Stimulated activated naive CD8-positive, alpha-beta T cell treated with anti-CD3 and anti-CD28 coated beads, Interleukin-15, amount 100 ng/mL, for 72 hours (primary cell): ENCODE measurements at places on chromosomes 11 and 22.

GRCh38 chr11:72680624-72681158, 6.5 kb upstream of the PDE2A start:
- DNase-seq, result no peak

DNA sequence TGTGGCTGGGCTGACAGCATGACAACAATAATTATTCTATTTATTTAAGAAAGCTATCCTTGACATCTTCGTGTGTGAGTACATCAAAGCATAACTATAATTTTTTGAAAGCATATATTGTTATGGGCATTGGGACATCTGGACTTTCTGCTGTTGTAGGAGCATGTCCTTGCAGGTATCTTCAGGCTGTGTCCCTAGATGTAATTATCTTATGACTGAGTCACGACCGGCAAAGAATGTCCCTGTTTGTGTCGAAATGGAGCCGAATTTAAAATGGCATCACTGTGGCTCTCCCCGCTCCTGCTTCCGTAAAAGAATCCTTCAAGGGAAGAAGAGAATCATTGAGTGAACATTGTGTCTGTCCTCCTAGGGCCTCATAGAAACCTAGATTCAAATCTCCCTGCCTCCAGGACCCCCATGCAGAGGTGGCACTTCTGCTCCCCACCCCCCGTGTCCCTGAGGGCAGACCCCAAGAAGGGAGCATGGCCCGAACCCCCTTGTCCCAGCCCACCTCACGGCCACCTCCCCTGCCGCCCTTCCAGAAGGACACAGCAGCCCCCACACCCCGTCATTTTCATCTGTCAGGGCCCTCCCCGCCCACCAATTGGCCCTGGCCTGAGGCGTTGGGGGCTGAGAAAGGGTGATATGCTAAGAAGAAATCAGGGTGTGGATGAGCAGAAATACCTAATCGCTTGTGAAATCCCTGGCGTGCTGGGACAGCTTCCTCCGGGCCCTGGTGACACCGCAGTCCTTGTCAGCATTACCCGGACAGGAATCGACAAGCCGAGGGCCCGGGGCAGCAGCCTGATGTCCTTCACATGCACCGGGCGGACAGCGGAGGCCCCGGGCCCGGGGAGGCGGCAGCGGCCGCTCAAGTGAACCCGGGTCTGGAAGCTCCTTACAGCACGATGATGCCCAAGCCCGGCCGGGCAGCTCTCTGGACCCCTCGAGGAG, 48.6 kb upstream of the SLC22A12 start:
- DNase-seq, result no peak

DNA sequence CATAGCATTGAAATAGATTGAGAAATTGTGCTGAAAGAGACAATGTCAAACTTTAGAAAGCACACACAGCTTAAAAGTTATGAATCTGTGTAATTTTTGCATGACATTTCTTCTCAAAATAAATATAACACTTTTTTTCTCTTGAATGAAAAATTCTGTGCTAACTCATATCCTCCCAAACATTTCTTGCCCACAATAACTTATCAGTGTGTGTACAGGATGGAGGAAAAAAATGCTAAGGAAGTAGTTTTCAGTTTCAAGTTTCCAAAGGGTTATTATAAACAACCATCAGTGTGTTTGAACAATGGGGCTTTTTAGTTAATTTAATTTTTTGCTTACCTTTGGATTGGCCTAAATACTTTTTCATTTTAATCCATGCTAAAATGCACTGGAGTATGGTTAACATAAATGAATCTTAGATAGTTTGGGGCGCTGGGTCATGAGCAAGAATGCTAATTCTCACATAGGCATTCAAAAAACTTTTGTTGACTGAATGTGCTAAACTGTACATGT, 82.9 kb upstream of the ARHGAP20 start:
- DNase-seq, result no peak

GRCh38 chr11:128201801-128202200, 385.6 kb downstream of the ETS1 start:
- DNase-seq, result no peak

DNA sequence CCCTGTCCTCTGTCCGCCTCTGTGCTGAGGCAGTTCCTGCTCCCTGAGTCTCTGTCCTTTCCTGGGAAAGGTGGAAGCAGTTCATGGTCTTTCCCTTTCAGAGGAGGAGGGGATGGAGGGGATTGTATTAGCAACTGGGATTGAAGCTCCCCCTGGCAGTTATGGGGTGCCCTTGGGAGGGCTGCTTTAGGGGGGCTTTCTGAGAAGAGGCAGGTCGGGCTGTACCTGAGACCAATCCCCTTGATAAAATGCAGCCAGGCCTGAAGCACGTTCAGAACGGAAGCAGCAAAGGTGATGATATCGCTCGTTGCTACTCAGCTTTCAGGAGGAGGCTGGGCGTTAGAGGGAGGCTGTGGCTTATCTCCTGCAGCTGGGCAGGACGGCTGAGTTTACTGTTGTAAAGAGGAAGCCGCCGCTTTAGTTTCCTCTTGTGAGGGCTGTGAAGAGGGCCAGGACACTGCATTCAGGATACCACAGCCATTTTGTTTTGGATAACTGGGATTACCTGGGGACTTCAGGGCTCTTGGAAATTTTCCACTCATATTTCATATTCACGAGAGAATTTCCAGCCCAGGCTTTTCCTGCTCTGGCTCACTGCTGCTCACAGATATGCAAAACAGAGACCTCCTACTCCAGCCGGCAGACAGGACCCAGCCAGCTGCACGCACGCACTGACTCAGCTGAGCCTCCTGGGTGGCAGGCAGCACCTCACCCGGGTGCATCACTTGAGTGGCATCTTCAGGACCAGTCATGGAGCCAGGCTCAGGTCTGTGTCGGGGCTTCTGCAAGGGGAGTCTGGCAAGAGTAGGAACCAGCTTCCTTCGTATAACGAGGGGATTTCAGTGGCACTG, 798 bp downstream of the AMPD3 start:
- DNase-seq, result peak; percentile 75

GRCh38 chr22:27554841-27555456, 246.6 kb downstream of the MN1 start:
- no peak for DNase-seq

DNA sequence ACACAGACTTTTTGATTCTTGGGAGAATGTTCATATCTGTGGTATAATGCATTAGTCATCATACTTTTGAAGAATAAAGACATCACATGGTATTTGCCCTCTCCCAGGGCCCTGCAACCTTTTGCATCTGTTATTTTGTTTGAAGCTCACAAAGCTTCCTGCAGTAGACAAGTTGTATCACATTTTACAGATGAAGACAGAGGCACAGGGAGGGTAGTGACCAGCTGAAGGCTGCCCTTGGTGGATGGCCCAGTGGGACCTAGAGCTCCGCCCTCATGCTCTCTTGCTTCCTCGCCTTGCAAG, 66.4 kb downstream of the UBASH3B start:
- DNase-seq, result no peak

GRCh38 chr11:92888696-92889095, 80.8 kb upstream of the MTNR1B start:
- DNase-seq, result no peak
